Left kidney (tissue), 8 donors: ENCODE measurements at places on chromosomes 5 and 9. TPM values are rescaled to one million over a fixed set of nuclear protein-coding genes. Genes with fewer than 3 reads are reported as not detected.
A peak's percentile ranks its signal among the peaks of the same experiment; 100 is the strongest.

Gene ICE1
- polyA plus RNA-seq, result 41.5 TPM

Gene MYORG
- 9.3 TPM for polyA plus RNA-seq

Gene ZDHHC11B
- 8.9 TPM for polyA plus RNA-seq

Gene APBA1
- 17.9 TPM for polyA plus RNA-seq

Gene SLC4A9
- 26.9 TPM for polyA plus RNA-seq

Gene PKN3
- polyA plus RNA-seq, result 13.4 TPM

Gene ZFP37
- polyA plus RNA-seq, result 13.8 TPM

Gene ARHGEF39
- 15.4 TPM for polyA plus RNA-seq

- no peak for DNase-seq
Observed at GRCh38 chr5:395156-395920, 47.6 kb upstream of the EXOC3 start.

GRCh38 chr5:34675857-34676256, 19.7 kb downstream of the RAI14 start:
- DNase-seq, result no peak

GRCh38 chr5:14781106-14781505, 90.5 kb downstream of the ANKH start:
- DNase-seq, result peak; percentile 13

DNA sequence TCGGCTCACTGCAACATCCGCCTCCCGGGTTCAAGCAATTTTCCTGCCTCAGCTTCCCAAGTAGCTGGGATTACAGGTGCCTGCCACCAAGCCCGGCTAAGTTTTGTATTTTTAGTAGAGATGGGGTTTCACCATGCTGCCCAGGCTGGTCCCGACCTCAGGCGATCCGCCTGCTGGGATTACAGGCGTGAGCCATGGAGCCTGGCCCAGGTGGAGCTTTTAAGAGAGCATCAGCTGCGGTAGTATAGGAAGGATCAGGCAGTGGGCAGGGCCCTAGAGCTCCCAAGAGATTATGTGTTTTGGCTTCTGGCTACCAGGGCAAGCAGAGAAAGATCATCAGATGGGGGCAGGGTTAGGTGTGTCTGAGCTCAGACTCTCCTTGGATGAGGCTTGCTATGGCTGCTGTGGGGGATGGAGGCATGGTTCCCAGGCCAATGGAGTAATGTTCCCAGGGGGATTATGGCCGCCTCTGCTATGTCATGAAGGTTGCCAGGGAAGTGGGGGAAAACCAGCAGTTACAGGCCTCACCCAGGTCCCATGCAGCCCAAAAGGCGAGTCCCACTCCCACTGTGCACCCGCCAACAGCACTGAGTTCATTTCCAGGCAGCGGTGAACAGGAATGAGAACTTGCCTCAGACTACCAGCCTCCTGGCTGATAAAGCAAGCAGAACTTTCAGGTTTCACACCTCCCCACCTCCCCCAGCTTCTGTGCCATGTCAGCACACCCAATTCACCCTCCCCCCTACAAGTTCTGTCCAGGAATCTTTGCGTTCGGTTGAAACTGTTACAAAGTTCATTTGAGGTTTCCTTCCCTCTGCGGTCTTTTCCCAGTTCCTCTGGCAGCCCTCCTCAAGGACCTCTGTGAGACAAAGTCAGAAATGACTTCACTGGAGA, 507.6 kb downstream of the SPATA31D1 start:
- DNase-seq, result no peak

DNA sequence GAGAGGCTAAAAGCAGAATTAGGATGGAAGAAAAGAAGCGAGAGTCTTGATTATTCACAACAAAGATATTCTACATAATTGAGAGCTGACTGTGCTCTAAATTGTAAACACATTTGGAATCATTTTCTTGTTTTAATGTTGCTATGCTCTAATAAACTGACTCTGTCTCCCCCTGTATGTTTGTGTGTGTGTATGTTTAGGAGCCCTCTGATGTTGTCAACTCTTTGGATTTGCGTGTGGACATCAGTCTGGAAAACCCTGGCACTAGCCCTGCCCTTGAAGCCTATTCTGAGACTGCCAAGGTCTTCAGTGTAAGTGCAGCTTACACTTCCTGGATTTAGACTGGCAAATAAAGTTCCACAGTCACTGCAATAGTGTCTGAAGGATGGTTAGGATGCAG, 37.8 kb downstream of the MOCS2 start:
- DNase-seq, result no peak

DNA sequence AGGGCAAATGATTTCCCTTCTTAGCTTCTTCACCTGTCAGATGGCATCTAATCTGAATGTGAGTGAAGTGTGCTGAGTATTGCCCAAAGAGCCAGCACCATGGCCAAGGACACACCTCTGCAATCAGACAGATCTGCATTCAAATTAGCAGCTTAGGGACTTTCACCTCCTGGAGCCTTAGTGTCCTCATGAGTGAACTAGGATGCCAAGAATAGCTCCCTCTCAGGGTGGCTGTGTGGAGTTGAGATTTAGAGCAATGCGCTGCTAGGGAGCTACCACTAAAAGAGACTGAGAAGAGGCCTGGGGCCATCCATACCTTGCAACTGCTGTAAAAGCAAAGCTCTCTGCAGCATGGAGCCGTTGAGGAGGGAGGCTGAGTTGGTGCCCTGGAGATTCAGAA, 1.4 kb downstream of the CIZ1 start:
- DNase-seq, result no peak

GRCh38 chr9:127754099-127755060, 19.3 kb upstream of the TOR2A start:
- DNase-seq, result no peak

DNA sequence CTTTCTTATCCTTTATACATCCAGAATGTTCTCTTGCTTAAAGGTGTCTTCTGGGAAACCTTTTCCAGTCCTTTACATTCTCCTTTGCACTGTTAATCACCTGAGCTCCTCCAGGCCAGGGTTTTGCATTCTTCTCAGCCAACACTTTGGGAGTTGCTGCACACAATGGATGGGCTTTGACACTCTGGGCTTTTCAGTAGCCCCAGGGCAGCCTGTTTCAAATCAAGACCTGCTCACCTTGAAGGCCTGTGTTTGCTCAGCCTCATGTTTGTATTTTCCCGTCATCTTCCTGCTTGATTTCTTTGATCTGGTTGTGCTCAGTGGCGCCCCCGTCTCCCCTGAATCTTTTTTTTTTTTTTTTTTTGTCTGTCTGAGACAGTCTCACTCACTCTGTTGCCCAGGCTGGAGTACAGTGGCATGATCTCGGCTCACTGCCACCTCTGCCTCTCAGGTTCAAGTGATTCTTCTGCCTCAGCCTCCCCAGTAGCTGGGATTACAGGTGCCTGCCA, 41.0 kb downstream of the DMRT1 start:
- no peak for DNase-seq

- no peak for DNase-seq
Observed at GRCh38 chr5:149213264-149213880, 58.3 kb upstream of the AFAP1L1 start.

DNA sequence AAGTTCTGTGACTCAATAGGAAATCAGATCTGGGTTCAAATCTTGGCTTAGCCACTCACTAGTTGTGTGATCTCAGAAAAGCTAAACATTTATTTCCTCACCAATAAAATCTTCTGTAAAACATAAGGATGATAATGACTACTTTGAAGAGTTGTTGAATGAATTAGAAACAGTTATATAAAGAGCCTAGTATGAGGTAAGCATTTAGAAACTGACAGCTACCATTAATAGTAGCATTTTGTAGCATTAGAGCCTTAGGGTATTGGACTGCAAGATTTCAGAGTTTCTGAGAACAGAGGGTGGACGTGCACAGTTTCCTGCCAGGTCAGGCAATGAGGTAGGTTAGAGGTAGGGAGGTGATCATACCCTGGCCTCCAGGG, 293.2 kb downstream of the CWC27 start:
- no peak for DNase-seq

DNA sequence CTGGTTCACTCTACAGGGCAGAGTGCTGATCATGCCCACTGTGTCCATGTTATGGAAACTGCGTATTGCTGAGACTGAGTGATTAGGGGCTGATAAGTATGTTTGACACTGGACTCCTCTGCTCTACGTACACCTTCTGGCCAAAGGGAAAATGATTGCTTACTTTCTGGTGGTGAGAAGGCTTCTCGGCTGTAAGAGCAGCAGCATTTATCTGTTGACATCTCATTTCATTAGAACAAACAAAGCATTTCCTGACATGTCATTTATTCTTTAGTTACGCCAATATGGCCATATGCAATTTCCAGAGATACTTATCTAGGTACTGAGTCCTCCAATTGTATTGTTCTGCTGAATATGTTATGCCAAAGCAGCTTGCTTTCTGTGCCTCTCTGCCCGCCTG, 5.6 kb downstream of the FAXDC2 start:
- no peak for DNase-seq

DNA sequence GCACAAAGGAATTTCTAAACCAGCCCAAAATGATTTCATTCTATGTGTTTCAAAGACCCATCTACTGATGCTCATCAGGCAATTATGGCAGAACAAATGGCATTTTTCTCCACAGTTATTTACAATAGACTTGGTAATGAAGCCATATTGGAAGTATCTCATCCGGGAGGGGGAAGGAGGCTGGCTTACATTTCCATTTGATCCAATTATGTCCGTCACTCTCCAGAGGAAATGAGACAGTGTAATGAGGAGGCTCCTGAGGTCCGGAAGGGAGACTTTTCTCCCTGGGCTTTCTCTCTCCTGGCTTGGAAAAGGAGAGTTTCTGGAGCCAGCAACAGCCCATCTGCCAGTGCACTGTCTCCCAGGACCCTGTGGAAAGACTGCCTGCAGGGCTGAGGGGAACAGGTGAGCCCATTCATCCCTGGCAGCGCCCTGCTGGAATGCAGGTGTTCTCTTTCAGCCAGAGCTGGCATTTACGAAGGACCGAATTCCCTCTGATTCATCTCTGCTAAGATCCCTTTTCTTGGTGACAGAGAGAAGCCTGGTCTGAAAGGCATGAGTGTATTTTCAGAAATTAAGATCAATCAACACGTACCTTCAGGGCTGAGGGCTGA, 54.9 kb upstream of the SAP30L start:
- no peak for DNase-seq

DNA sequence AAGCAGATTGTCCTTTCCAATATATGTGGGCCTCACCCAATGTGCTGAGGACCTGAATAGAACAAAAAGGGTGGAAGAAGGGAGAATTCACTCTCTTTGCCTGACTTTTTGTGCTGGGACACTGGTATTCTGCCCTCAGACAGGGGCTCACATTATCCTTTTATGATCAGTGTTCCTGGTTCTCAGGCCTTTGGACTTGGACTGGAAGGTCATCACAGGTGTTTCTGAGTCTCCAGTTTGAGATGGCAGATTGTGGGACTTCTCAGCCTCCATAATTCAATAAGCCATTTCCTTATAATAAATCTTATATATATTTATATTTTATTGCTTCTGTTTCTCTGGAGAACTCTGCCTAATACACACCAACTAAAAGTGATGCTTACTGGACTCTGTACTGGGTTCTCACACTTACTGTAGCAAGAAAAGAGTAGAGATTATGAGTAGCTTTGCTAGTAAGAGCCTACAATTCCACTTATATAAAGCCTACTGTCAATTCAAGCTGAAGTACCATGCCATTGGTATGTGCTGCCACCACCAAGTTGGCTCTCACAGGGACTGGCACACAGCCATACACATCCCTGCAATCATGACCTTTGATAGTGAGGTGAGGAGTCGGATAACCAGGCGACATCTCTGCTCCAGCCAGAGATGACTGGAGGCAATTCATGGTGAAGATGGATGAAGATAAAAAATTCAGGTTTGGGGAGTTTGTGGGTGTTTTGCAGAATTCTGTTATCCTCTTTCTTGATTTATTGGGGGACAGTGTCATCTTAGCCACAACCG, 130.7 kb upstream of the NR3C1 start:
- DNase-seq, result no peak

DNA sequence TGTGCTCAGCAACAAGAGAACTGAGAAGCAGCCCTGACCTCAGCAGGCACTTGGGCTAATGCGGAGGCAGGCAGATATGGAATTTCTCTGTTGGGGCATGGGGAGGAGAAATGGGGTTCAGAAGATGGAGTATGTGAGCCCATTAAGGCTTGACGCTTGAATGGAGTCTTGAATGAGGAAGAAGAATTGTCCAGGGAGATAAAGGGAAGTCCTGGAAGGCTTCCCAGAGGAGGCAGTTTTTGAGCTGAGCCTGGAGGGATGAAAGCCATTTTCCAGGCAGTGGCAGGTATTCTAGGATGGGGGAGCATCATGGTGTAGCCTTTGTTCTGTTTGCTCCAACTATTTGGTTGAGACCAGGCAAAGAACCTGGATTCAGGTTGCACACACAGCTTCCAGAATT, 34.5 kb downstream of the FGF18 start:
- no peak for DNase-seq

DNA sequence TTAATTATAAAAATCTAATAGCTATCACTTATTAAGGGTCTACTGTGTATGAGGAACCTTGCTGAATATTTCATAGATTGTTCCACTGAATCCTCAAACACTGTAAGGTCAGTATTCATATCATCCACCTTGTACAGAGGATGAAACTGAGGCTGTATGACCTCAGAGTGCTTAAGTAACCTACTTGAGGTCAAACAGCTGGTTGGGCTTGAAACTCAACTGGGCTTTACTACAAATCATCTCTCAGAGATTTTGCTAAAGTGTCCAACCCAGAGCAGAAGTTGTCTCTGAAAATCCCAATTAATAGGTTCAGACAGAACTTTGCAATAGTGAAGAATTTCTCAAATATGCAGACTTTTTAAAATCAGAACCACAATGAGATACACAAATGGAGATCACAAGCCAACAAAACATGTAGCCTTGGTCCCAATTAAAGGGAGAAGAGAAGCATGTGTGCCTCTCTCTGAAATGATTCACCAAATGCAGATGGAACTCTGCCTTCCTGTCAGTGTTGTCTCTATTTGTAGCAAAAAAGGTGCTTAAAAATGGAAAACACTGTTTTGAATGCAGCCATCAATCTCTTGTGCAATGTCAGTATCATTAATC, 131.4 kb downstream of the FAM114A2 start:
- DNase-seq, result no peak

DNA sequence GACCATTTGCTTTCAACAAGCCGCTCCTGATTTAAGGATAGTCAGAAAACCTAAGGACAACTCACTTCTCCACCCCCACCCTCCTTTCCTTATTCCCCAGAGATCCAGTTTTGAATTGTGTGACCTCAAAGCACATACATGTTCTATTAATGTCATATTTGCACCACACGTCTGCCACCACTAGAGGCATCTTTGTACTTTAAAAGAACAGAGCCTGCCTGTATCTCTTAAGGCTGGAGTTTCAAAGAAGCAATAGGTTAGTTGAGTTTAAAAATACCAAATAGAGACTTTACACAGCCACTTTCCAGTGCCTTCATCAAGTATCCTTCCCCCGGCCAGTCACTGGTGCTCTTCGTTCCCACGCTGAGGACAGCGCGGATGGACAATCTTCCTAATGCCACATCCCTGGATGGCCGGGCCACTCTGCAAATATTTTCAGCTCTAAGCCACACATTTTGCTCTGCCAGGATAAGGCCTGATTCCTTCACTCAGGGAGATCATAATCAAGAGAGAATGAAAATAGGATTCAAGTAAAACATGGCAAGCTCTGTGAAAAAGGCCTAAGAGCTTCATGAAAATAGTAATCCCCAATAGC, 146.3 kb downstream of the SNCAIP start:
- no peak for DNase-seq

DNA sequence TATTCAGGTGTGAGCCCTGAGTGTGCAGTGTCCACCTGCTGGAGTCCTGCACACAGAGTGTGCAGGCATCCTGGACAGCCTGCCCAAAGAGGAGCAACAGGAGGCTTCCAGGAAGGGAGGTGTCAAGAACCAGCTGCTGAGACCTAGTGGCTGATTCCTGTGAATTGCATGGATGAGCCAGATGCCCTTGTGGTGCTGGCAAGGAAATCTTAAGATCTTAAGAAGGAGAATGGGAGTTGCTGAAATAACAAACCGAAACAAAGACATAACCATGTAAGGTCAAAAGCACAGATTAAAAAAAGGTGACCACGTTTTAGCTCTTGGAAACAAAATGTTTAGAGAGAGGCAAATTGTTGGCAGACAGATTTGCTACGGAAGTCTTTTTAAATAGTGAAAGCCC, 29.3 kb upstream of the RPS23 start:
- DNase-seq, result no peak
